ENCODE measurements at places on chromosomes 16 and 17. TPM values are rescaled to one million over a fixed set of nuclear protein-coding genes. Genes with fewer than 3 reads are reported as not detected.

- DNase-seq: no peak
These were observed 56.3 kb upstream of the ARL4D start for GRCh38 chr17:43342589-43342890.

DNA sequence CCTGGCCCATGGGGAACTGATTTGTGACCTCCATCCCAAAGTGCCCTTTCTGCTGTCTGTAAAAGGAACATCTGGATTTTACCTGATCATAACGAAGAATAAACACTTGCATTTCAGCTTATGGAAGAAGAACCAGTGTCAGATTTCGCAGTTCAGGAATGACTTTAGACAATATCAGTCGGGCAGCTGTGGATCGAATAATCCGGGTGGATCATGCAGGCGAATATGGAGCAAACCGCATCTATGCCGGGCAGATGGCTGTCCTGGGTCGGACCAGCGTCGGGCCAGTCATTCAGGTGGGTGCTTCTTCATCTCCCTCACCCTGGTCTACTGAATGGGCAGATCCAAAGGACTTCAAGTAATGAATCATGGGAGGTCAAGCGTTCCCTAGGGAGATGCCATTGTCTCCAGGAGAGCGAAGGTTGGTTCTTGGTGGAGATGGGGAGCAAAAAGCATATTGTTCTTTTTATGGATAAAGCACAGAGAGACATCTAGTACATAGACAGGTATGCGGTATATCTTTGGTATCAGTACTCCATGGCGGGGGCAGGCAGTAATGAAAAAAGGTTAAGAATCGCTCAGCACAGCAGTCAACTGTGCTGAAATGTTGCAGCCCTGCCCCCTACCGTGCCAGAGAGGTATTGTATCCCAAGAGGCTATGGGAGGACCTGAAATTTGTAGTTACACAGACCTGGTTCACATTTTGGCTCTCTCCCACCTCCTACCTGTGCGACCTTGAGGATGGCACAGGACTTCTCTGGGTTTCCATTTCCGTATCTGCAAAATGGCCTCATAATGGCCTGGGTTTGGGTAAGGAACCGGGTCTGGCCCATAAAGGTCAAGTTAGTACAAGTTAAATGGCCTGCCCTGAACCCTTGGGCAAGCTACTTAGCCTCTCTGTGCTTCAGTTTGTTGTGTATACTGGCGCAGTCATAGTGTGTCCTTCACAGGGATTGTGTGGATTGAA is 4.7 kb downstream of the COQ7 start:
- DNase-seq: peak; percentile 65

GRCh38 chr16:22621586-22622155 is 111.0 kb downstream of the NPIPB5 start:
- DNase-seq: no peak

The FBXL16 gene
- not detected for total RNA-seq
